Stimulated activated CD4-positive, alpha-beta T cell treated with anti-CD3 and anti-CD28 coated beads, Interleukin-1b, Interleukin-23, amount 100 ng/mL, for 1 hour (primary cell): ENCODE measurements at places on chromosomes 5 and 9.

DNA sequence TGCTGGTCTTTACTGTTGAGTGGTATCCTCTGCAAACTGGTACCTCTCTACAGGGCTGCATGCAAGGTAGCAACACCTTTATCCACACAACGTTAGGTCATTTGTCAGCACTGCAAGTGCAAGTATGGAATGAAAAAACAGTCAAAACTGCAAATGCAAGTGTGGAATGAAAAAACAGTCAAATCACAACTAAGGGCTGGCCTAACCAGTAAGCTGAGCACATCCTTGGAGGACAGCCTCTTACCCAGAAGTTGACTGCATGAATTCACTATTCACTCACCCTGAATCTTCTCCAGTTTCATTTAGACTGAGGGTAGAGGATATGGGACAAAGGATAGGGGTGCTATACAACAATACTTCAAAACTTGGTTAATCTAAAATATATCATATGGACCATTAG lies 158.4 kb downstream of the PPP2R2B start:
- no peak for DNase-seq

- no peak for DNase-seq
These were observed 537 bp downstream of the C8G start for GRCh38 chr9:136945333-136946227.

GRCh38 chr9:131688377-131688776 lies 51.5 kb downstream of the RAPGEF1 start:
- no peak for DNase-seq

DNA sequence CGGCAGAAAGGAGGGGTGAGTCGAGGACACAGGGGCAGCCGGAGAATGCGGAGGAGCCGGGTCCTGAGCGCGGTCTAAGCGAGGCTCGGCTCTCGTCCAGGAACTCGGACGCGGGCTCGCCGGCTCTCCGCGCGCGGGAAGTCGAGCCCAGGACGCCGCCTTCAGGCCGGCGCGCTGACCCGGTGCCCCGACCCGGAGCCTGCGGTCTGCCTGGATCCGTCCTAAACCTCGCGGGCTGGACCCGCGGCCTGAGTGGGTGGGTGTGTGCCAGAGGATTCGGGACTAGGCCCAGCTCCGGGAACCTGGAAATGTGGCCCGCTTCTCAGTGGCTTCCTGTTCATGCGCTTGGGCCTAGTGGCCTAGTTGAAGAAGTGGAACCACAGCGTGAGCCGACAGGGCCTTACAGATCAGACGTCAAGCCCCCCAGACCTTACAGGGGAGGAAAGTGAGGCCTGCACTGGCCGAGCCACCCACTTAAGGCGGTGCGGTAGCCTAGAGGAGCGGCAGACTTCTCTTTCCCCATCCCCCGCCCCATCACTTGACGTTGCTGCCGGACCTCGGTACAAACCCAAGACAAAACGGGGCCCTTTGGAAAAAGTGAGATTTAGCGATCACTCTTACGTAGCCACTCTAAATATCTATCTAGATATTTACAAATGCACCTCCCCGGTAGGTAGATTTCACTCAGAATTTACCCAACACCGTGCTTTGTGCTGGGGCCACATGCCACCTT lies 1.2 kb downstream of the CDKN2B-AS1 start:
- no peak for DNase-seq

DNA sequence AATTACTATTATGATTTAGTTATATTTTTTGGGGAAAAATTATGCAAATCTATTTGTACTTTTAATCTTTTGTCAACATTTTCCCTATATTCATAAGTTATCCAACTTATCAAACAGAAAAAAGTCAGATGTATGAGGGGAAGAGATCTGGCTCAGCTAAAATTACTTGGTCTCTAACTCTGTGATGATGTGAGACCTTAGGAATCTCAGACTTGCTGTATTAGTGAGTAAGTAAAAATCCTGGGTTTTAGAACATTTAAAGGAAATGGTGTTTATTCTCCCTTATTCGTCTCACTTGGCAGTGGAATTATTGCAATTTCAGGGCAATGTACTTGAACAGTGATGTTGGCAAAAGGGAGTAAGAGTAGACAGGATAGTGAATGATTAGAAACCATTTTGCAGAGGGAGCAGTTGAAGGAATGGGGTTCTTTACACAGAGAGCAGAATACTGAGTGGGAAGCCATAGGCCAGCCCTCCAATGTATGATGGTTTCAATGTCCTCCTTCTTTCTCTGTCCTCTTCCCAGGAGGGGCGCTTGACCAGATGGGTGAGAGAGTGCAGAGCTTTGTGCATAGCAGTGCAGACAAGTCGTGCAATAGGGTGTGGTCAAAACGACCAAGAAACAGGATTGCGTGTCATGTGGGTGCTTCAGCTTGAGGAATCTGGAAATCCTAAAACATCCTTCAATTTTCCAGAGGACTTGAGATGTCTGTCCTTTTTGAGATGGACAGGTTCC lies 91.7 kb downstream of the TENT4A start:
- no peak for DNase-seq

DNA sequence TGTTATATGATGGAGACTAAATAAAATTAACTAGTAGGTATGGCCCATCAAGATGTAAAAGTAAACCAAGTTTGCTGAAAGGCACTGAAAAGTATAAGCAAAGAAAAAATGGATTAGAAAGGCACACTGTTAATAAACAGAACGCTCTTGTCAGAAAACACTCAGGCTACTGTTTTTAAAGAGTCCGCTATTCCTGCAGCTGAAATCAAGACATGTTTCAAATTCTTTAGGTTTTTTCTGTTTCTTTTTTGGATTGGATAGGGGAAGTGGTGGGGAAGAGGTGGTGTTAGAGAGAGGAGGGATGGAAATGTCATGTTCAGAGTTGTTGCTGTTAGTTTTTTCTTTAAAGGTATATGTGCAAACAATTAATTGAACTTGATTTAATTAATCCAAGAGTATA lies 17.5 kb downstream of the OSTF1 start:
- no peak for DNase-seq

DNA sequence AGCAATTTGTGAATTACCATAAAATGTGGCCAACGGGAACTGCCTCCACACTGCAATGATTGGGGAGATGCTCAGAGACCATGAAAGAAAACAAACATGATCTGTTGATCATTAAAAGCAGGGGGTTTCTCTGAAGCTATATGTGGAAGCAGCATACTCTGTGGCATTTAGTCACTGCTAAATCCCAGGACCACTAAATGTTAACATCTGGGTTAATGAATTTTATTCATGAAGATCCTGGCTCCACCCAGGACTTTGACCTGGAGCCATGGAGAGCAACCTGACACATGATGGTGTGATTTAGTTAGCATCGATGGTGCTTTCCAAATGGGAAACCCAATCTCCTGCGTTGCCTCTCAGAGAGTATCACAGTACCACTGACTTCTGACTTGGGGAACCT lies 497.8 kb downstream of the AGTPBP1 start:
- no peak for DNase-seq

- no peak for DNase-seq
These were observed 50.5 kb downstream of the PDE4D start for GRCh38 chr5:59842999-59843398.

DNA sequence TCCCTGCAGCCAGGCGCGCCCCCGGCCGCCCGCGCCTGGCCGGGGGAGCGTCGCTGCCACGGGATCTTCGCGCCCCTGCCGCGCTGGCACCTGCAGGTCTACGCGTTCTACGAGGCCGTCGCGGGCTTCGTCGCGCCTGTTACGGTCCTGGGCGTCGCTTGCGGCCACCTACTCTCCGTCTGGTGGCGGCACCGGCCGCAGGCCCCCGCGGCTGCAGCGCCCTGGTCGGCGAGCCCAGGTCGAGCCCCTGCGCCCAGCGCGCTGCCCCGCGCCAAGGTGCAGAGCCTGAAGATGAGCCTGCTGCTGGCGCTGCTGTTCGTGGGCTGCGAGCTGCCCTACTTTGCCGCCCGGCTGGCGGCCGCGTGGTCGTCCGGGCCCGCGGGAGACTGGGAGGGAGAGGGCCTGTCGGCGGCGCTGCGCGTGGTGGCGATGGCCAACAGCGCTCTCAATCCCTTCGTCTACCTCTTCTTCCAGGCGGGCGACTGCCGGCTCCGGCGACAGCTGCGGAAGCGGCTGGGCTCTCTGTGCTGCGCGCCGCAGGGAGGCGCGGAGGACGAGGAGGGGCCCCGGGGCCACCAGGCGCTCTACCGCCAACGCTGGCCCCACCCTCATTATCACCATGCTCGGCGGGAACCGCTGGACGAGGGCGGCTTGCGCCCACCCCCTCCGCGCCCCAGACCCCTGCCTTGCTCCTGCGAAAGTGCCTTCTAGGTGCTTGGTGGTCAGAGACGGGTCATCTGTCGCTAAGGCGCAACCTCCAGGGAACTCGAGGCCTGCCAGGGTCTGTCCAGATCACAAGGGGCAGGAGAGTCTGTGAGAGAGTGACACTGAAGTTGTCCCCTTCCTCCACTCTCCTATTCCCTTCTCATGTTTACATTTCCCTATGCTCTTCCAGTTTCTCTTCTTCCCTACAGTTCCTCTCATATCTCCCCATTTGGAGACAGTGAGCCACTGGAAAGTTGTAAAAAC lies 1.3 kb downstream of the GPR150 start:
- no peak for DNase-seq

DNA sequence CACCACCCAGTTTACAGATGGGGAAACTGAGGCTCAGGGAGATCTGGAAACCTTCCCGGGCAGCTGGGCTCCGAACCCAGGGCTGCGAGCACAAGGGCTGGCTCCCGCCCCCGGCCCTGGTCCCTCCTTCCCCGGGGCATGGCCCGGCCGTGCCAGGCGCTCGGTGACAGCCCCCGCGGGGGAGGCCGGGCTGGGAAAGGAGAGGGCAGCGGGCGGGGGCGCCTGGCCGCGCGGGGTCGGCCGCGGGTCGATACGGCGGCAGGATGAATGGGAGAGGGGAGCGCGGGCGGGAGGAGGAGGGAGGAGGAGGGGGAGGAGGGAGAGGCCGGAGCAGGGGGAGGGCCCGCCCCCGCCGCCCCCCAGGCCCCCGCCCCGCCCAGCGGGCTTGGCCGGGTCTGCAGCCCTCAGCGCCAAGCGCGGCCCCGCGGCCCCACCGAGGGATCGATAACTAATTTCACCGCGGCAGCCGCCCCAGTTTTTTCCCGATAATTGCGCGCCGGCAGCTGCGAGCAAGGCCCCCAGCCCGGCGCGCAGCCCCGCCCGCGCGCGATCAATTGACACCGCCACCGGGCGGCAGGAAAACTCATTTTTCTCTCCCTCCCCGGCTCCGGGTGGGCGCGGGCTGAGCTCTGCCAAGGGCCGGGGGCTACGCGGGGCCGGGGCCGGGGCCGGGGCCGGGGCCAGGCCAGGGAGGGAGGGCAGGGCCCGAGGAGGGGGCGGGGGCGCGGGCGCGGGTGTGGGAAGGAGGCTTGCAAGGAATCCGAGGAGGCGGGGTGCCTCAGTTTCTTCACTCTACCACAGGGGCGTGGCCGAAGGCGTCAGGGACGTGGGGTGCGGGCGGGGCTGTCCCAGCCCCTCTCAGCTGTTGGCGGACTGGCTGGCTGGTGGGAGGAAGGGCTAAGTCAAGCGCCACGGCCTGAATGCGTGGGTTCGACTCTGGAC lies 52.1 kb downstream of the C9orf50 start:
- DNase-seq: no peak

- DNase-seq: no peak
These were observed 27.2 kb downstream of the MORN5 start for GRCh38 chr9:122186777-122187470.

DNA sequence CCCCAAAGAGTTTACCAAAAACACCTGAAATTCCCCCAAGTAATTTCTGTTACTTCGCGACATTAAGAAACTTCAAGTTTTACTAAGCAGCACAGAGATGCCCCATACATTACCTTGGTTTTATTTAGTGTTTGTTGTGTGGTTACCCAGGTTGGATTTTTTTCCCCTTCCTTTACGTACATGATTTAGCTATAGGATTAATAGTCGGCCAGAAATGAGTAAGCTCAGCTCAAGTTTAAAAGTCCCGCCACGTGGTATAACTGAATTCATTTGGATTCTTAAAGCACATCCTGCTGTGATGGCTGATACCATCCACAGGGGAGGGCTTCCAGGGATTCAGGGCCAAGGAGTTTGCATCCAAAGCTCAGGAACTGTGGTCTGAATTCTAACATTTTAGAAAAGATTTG lies 75.9 kb downstream of the DAP start:
- no peak for DNase-seq

GRCh38 chr5:68846828-68847227 lies 247.0 kb upstream of the SLC30A5 start:
- DNase-seq: no peak

DNA sequence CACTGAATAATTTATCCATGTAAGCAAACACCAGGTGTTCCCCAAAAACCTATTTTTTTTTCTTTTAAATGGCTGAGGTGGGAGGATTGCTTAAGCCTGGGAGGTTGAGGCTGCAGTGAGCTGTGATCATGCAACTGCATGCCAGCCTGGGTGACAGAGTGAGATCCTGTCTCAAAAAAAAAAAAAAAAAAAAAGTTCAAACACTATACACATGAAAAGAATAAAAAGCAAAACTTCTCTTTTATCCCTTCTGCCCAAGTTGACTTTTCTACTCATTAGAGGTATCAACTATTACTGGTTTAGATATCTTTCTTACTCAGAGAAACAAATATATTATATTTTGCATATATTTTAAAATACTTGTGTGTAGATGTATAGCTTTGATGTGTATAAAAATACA lies 17.8 kb downstream of the DCTN4 start:
- no peak for DNase-seq

GRCh38 chr5:37198842-37199241 lies 50.3 kb downstream of the CPLANE1 start:
- DNase-seq: no peak

DNA sequence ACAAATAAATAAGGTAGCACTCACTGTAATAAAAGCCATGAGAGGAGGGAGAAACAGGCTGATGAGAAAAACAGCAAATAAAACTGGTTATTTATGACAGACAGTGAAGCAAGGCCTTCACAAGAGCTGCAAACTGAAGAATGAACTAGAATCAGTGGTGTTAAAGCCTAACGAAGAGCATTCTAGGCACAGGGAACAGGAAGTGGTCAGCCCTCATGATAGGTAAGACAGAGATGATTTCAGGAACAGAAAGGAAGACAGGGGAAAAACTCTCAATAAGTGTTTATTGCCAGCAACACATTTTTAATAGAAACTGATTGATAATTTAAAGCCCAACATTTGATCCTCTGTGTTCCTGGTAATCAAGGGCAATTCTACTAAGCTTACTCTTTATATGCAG lies 124.5 kb downstream of the EDIL3 start:
- no peak for DNase-seq

DNA sequence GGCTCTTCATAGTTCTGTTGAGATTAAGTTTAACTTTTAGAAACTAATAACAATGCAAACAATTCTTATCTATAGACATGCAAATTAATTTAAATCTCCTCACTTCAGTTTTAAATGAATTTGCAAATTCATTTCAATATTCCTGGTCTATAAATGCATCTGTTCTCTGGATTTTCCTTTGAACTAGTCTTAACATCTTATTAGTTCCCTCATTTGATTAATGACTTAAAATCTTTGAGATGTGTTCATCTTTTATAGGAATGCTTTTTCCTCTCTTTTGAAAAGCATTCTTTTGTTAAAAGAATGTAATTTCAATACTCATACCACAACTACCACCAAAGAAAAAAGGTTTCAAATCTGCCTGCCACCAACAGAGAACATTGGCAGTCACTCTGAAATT lies 169.4 kb downstream of the RASEF start:
- no peak for DNase-seq
